ENCODE measurements at places on chromosomes 2 and 18.

DNA sequence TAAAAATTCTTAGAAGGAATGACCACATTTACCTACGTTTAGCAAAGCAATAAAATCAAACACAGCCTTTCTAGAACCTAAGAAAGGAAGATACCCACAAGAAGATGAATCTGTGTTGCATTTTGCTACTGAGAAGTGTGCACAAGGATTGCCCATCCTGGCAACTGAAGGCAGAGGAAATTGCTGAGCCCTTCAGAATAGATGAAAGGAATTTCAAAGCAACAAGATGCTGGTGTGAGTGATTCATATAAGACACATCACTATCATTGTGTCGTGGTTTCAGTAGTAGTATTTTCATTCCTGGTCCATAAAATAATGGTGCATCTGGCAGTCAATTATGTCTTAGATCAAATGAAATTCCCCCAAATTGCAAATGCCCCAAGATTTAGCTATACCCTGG lies 48.4 kb upstream of the ANKRD44 start:
- DNase-seq, result no peak

GRCh38 chr2:64876137-64876647 lies 113.0 kb upstream of the SLC1A4 start:
- DNase-seq, result no peak

DNA sequence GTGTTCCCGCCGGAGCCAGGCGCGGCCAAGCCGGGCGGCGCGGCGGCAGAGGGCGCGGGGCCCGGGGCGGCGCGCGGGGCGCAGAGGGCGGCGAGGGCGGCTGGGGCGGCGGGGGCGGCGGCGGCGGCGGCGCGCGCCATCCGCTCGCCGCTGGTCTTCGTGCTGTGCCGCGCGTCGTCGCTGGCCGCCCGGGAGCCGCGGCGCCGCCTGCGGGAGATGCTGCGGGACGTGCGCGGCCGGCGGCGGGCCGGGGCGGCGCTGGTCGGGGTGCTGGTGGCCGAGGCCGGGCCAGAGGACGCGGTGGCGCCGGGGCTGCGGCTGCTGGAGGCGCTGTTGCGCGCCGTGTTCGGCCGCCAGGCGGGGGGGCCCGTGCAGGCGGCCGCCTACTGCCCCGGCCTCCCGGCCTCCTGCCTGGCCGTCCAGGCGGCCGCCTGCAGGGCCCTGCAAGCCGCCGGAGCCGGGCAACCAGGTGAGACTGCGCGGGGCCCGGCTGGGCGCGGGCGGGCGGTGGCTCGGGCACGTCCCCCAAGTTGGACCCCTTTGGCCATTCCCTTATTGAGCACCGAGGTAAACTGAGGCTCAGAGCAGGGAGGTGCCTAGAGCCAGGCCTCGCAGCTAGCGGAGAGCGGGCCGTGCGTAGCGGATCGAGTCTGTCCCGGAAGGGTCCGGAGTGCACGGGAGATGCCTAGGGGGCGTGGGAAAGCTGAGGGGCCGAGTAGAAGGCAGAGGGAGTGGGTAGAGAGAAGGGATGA lies 584 bp downstream of the C2orf72 start:
- DNase-seq, result no peak

GRCh38 chr2:12300019-12300602 lies 416.6 kb upstream of the TRIB2 start:
- DNase-seq, result no peak

DNA sequence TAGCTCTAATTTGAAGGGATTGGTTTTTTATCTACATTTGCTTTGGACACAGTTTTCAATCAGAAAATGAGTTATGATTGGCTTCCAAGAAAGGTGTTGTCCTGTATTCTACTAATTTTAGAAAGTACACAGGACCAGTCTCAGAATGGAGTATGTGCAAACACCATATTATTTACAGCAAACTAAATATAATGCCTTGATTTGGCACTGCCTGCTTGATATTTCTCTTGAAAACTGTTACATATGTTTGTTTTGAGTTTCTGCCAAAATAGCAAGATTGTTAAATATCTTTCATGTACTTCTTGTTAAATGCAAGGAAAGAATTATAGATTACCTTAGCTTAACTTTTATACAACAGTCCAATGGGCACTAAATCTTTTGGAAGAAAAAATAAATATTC lies 694.9 kb downstream of the KCNJ3 start:
- no peak for DNase-seq

DNA sequence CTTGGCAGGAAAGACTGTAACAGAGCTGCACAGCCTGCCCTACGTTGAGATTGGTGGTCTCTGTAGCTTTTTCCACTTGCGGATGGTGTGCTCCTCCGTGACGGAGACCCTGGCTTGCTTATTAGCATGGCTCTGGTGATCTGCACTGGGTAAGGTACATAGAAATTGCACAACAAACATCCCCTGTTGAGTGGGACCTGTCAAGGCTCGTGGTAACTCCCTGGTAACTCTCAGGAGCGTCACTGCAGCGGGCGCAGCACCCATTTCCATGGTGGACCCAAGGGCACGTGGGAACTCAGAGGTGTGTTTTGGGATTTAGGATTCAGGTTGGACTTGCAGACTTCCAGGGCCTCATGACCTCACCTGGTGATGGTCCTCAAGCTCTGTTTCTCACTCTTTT lies 1.1 kb downstream of the TRAF3IP1 start:
- DNase-seq, result no peak

Data from cortex of kidney (tissue), 1 donor.